GM12864 (cell line): ENCODE measurements at places on chromosomes 1 and 21.
A peak's percentile ranks its signal among the peaks of the same experiment; 100 is the strongest.

- DNase-seq = no peak
Measured at GRCh38 chr1:170495006-170495405, 37.0 kb upstream of the GORAB start.

- DNase-seq = no peak
Measured at GRCh38 chr1:226677027-226678020, 61.8 kb downstream of the ITPKB start.

DNA sequence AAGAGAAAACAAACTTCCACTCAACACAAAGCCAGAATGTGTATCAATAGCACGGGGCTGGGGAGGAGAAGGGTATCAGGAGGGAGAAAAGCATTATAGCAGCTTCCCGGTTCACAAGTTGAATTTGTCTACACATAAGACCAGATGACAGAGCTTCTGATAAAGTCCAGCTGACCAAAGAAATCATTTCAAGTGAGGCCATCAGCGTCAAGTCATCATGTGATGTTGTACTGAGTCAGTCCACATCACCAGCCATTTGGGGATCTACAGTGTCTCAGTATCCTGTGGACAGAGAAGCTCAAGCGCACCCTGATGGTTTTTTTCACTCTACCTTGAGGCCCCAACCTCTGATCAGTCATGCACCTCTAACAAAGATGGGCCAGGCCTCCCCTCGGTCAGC is 33.0 kb downstream of the SETD4 start:
- DNase-seq = no peak

- DNase-seq = no peak
Measured at GRCh38 chr1:11738783-11739182, 2.8 kb downstream of the AGTRAP start.

- DNase-seq = no peak
Measured at GRCh38 chr1:155126556-155127104, 1.0 kb upstream of the EFNA1 start.

GRCh38 chr1:225447650-225448089 is 19.8 kb upstream of the LBR start:
- no peak for DNase-seq

DNA sequence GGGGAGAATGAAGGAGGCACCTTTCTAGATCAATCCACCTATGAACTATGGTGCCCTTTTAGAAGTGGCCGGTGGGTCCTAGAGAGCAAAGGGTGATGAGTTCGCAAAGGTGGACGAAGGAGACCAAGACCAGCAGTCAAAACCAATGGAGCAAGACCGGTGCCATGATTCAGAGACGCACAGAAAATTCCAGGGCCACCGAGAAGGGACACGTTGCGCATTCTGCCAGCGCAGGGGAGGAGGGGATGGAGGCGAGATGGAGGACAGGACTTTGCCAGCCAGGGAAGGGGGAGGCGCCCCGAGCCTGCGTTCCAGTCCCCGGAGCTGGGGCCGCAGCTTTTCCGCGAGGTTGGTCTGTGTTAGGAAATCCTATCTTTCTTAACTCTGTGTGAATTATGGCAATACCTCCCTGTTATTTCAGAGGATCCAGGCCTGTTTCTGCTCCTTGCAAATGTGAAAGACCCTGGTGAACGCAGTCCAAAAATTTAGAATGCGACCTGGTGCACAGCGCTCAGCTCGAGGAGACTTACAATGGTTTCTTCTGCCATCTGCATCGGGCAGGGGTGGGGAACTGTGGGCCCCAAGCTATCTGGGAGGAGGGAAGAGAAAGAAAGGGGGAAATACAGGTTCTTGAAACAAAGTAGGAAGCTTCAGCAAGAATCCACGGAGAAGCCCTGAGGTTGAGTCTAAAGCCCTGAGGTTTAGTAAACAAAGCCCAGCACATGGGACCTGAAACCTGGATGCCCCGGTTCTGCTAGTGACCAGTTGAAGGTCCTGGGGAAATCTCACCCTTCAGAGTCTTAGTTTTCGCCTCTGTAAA is 129.4 kb downstream of the MRPS6 start:
- no peak for DNase-seq

DNA sequence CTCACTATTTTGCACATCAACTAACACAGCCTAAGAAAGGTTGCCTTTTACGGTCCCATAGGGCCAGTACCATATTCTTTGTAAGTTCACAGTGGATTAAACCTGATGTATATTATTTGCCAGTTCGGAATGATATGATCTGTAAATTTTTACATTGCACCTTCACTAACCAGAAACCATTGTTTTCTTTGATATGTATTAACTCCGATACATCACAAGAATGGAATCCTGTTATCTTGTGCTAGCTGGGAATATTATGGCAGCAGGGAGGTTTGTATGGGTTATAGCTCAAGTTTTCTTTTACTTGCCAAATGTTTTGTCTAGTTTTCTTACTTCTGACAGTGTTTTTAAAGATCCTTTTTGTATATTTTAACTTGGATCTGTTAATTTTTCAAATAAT is 51.4 kb upstream of the S1PR1 start:
- DNase-seq = no peak

GRCh38 chr1:31712630-31713029 is 8.8 kb upstream of the COL16A1 start:
- no peak for DNase-seq

- DNase-seq = no peak
Measured at GRCh38 chr21:44079846-44080245, 27.4 kb upstream of the PWP2 start.

GRCh38 chr21:42556960-42557359 is 43.3 kb downstream of the SLC37A1 start:
- DNase-seq = no peak

GRCh38 chr1:110224240-110224995 is 14.3 kb downstream of the KCNC4 start:
- DNase-seq = no peak

DNA sequence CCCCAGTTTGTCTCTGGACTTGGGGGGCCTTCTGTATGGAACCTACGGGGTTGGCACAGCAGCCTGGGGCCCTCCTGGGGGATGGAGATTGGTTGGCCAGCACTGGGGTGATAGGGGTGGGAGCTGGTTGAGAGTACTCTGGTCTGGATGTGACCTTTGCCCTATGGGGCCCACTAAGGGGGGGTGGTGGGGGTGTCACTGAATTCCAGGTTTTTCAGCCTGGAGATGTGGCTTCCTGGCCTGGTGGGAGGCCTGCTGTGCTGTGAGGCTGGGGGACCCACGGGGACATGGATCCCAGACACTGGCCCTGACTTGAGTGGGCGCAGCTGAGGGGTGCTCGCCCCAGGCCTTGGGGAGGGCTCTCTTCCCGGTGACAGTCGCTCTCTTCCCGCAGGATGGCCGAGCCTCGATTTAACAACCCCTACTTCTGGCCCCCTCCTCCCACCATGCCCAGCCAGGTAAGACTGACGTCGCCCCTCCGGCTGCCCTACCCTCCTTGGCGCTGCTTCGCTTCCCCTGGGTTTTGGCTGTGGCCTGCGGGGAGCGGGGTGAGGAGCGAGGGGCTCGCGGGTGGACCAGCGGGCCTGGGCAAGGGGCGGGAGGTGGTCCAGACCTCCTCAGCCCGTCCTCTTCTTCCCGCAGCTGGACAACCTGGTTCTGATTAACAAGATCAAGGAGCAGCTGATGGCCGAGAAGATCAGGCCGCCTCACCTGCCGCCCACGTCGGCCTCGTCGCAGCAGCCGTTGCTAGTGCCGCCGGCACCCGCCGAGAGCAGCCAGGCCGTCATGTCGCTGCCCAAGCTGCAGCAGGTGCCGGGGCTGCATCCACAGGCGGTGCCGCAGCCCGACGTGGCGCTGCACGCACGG is 19.6 kb downstream of the ZNF362 start:
- no peak for DNase-seq

GRCh38 chr1:37105911-37106310 is 71.6 kb upstream of the GRIK3 start:
- no peak for DNase-seq

DNA sequence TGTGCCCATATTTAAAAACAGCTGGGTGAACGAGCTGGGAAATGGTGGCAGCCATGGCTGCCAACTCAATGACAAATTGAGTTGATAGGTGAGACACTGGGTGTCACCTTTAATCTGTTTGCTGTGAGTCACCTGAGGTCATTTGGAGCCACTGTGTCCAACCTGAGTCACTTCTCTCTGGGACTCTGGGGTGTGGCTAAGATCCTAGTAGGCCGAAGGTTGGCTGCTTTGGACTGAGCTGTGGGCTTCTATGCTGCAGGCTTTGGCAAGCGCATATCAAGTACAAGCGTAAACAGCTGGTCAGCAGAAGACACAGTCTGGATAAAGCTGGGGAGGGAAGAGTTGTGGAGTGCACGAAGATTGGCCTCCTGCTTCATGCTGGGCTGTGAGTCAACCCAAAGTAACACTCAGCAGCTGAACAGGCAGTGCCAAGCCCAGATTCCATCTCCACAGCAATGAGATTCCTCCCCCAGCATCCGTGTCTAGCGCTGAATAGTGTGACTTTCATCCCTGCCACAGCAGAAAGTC is 24.0 kb downstream of the TEX35 start:
- no peak for DNase-seq

DNA sequence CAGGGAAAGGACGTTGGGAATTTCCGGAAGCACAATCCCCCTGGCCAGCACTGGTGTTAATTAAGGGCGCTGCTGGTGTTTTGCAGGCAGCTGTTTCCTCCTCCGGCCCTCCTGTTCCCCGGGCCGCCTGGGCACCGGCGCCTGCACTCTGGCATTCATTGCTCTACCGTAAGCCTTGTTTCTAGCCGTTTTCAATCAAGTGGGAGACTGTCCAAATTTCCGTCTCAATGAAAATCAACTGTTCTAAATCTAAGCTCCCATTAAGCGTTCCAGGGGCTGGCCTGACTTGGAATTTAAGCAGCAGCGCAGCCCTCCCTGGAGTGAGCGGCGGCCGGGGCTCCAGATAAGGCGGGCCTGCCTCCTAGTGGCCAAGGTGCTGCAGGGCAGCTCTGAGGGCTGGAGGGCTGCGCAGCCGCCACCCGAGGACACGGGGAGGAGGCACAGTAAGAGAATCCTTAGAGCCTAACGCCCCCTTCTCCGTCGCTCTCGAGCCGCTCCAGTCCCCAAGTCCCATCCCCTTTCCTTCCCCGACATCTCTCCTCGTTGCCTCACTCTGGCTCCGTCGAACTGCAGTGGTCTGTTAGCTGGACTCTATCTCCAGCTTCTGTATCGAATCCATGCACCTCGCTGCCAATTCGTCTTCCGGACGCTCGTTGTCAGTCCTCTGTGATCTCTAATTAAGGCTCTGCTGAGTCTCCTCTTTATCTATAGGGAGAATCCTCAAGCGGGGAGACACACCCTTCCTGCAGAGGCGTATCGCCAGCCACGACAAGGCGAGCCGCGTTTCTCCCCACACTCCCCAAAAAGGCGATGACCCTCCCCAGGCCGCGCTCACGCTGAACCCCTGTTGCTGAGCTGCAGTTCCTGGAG is 57.8 kb upstream of the LRRC8D start:
- peak; percentile 36 for DNase-seq

DNA sequence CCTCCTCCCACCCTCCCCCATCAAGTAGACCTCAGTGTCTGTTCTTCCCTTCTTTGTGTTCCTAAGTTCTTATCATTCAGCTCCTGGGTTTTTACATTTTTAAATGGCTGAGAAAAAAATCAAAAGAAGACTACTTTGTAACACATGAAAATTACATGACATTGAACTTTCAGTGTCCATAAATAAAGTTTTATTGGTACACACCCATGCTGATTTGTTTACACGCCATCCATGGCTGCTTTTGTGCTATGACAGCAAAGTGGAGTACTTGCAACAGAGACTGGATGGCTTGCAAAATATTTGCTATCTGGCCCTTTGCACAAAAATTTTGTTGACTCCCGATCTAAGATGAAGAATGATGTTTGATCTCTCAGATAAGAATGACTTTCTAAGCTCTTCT is 171.4 kb downstream of the PRDM2 start:
- DNase-seq = no peak
